NCI-H1694 (cell line): ENCODE measurements at places on chromosomes 3 and 15.

DNA sequence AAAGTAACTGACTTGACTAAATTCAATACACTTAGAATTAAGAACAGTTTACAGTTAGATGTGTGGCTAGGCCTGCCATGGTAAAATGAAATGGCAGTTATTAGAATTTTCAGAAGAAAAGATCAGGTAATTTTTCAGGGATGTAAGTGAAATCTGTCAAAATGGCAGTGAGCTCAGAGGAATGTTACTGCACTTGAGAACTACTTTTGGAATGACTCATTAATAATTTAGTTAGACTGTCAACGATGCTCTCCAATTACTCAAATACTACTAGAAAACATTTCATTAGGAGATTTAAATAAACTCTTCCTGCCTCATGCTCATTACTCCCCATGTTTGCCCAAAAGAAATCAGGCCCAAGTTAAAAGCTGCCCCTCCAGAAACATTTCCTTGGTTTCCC, 84.4 kb downstream of the RFTN1 start:
- DNase-seq = no peak

DNA sequence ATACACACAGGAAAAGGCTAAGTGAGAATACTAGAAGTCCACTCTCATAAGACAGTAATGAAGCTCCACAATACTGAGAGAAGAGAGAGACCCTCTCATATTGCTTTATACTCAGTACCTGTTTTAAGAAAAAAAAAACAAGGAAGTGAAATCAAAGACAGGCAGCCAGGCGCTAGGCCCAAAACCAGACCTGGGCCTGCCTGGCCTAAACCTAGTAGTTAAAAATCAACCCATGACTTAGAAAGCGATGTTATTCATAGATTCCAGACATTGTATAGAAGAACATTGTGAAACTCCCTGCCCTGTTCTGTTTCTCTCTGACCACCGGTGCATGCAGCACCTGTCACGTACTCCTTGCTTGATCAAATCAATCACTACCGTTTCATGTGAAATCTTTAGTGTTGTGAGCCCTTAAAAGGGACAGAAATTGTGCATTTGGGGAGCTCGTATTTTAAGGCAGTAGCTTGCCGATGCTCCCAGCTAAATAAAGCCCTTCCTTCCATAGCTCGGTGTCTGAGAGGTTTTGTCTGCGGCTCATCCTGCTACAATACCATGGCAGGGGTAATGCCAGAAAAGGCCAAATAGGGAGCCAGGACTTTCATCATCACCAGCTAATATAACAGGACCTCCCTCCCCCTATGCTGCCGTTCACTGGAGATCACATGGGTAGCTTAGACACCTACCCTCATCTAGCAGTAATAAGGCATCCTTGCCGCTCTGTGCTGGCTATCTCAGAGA, 1294.1 kb downstream of the NSUN3 start:
- no peak for DNase-seq

GRCh38 chr3:49017971-49018706, at the start of gene DALRD3:
Gene DALRD3, minus strand, starts transcription at chr3:49018580. Its CDS starts 16 bp downstream, at chr3:49018564.
- DNase-seq = no peak

DNA sequence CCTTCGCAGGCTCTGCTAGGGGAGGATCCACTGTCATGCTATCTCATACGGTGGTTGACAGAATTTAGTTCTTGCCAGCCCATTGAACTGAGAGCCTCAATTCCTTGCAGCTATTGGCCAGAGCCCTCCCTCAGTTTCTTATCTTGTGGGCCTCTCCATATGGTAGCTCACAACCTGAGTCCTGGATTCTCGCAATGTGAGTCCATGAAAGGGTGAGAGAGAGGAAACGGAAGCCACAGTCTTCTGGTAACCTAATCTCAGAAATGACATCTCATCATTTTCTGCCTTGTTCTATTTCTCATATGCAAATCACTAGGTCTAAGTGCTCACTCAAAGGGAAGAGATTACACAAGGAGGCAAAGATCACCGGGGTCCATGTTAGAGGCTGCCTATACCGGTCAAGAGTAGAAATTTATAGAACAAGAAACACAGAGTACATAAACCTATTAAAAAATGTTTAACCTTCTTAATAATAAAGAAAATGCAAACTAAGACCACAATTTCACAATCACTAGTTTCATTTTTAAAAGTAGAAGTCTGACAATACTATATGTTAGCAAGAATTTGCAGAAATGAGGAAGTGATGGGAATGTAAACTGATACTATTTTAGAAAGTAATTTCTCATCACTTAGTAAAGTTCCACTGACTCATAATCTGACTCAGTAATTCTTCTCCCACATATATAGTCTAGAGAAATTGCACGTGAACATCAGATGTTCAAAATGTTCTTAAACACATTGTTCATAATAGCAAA, 378.4 kb upstream of the AGTR1 start:
- DNase-seq = no peak

DNA sequence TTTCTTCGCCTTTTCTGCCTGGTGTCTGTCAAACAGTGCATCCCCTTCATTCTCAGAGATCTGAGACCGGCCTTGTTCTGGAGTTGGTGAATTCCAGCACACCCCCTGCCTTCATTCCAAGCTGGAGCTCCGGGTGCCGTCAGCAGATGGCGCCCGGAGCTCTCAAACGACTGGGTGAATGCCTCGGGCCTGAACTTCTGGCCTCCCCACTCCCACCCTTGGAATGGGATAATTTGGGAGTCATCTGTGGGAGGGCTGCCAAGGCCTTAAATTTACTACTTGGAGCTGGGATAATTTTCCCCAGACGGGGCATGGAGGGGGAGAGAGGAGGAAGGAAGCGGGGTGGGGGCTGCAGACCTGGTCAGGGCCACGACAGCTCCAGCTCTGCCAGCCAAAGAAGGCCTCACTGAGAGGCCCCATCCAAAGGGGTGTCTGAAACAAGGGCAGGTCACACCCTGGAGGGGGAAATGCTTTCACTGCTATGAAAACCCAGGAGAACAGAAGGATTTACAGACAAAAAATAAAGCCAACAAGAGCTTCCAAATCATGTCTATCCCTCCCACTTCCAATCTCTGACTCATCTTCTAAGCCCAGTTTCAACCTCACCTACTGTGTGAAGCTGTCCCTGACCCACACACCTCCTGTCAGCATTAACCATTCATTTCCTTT, 187.9 kb downstream of the OPA1 start:
- DNase-seq = peak; percentile 72

DNA sequence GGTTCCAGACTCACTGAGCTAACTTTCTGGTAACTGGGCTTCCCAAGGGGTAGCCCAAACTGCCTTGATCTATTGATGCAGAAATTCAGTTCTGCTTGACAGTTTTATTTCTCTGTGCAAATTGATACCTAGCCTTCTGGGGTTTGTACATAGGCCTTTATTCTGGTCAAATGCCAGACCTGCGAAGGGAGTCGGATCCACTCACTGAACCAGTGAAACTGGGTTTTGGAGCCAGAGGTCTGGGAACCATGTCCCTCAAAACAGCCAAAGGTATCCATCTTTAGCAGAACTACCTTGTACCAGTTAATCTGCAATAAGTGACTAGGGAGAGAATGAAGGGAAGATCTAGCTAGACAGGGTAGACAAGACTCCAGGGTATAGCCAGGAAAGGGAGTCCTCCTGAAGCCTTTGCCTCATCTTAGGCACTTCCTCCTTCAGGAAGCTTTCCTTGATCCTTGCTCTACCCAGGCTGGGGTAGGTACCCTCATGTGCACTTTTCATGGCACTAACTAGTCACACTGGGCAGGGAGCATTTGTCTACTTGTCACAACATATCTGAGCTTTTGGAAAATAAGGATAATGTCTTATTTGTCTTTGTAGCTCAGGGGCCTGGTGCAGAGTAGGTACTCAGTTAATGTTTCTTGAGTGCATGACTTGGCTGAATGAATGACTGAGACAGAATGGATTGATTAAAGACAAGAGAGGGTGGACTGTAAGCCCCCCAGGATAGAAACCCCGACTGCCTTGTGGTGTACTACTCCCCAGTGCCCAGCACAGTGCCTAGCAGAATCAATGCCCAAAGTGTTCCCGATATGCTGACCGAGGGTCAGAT, 1.4 kb upstream of the SNX33 start:
- DNase-seq = no peak

DNA sequence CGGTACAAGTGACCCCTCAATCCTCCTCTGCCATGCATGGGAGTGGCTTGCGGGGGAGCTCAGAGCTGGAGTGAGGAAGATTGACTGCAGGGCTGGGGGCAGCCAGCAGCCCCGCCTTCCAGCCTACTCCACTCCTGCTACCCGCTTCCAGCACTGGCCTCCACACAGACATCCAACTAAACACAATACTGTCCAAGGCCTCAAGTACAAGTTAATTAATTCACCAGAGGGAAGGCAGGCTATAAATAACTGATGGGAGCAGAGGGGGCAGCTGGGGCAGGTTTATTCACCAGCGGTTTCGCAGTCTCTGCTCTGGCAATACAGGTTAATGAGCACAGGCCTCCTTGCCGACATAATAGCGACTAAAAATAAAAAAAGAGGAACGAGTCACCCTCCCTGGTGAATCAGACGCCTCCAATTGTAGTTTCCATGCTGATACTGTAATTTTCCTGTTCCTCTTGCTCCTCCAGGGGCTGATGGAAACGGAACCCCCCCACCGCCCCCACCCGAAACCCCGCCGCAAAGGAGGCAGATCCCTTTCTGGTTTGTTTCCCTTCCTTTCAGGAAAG, 166.4 kb upstream of the TLE3 start:
- no peak for DNase-seq

- no peak for DNase-seq
Observed at GRCh38 chr3:173970281-173970680, 572.7 kb downstream of the NLGN1 start.

GRCh38 chr3:3429841-3430240, 250.3 kb upstream of the CRBN start:
- DNase-seq = no peak

DNA sequence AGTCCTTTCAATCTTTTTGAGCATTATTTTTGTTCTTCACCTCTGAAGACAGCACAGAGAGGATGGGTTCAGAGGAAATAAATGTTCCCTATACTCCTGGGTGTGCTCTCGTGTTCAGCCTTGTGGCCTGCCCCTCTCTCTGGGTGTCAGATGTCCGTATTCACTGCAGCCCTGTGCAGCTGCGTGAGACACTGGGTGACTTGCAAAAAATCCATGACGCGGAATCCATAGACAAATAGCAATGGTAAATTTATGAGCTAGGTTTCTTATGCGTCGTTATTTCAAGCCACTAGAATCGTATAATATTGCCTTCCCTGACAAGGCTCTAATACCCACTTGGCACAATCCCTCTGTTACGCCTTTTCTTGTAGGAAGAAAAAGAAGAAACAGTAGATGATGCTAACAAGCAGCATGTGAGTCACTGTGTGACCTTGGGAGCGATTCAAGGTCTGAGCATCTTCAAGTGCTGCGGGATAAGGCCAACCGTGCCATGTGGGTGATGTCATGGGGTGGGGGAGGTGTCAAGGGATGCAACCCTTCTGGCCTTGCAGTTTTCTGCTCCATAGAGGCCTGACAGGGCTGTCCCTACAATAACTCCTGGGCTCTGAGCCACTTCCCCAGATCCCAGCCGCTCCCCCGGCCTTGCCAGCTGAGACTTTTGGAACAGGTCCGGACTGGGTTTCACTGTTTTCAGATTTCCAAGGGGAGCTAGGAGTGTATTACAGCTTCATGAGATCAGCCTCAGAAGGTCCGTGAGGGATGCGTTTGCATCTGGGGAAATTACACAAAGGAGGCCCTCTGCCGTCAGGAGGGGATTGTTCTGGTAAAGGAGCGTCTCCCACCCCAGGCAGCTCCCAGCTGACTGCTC, 47.6 kb upstream of the POMGNT2 start:
- peak; percentile 5 for DNase-seq

DNA sequence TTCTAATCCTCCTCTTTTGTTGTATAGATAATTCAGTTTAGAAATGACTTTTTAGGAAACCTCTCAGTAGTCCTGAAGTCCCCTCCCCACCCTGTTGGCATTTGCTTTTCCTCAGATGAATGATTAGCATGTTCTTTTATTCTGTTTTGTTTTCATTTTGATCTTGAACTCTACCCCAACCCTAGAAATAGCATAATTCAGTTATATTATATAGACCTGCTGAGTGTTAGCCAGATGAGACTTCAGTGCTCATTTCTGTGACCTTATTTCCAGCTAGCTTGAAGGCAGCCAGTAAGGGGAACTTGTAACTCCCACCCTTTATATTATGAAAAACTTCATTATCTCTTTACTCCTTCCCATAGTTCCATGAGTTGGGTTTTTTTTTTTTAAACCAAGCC, 41.2 kb downstream of the SNRK start:
- no peak for DNase-seq

- DNase-seq = no peak
Observed at GRCh38 chr15:39447881-39448280, 133.0 kb upstream of the THBS1 start.

GRCh38 chr3:129461461-129462146, 21.6 kb downstream of the IFT122 start:
- no peak for DNase-seq

DNA sequence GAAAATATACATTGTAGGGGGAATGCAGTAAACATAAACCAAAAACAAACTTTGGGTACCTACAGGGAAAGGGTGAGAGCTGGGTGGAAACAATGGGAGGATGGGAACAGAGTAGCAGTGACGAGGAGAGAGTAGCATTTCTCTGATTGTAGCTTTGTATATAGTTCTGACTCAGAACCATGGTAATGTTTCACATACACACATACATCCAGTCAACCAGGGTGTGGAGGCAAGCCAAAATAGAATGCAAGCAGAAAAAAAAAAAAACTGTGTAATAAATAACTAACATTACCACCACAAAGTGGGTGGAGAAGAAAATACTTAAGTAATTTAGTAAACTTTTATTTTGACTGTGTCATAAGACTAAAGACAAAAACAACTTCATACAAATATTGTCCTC, 27.2 kb downstream of the BCL2A1 start:
- DNase-seq = no peak

GRCh38 chr3:130991126-130991525, 35.5 kb downstream of the ASTE1 start:
- DNase-seq = no peak

DNA sequence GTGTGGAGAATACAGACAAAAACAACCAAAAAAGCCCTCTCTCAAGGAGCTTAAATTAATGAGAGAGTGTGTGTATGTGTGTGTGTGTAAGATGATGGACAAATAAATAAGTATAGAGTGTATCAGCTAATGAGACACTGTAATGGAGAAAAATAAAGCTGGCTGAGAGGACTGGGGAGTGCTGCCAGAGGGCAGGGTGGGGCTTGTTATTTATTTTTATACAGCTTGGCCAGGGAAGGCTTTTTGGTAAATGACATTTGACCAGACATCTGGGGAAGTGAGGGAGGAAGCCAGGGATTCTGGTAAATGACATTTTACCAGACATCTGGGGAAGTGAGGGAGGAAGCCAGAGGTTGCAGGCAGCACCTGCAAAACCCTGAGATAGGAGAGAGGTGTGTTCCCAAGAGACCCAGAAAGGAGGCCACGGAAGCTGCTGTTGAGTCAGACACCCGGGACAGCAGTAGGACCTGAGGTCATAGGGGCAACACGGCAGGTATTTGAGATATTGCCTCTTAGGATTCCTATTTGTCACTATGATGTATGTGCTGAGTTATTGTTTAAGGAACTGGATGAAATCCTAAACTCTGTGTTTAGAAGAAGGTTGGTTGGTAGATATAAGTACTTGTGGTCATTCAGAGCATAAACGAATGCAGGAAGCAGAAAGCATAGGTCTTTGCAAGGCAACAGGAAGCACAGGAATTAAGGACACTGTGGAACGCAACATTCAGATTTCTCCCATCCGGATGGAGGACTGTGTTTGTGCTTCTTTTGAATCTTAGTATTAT, 2.7 kb downstream of the SV2B start:
- no peak for DNase-seq
